Omental fat pad (tissue), 4 donors: ENCODE measurements at places on chromosomes 3 and 15. TPM values are rescaled to one million over a fixed set of nuclear protein-coding genes. Genes with fewer than 3 reads are reported as not detected.

GOLGA8G gene
- not detected for total RNA-seq

ANKUB1 gene
- not detected for total RNA-seq

DNA sequence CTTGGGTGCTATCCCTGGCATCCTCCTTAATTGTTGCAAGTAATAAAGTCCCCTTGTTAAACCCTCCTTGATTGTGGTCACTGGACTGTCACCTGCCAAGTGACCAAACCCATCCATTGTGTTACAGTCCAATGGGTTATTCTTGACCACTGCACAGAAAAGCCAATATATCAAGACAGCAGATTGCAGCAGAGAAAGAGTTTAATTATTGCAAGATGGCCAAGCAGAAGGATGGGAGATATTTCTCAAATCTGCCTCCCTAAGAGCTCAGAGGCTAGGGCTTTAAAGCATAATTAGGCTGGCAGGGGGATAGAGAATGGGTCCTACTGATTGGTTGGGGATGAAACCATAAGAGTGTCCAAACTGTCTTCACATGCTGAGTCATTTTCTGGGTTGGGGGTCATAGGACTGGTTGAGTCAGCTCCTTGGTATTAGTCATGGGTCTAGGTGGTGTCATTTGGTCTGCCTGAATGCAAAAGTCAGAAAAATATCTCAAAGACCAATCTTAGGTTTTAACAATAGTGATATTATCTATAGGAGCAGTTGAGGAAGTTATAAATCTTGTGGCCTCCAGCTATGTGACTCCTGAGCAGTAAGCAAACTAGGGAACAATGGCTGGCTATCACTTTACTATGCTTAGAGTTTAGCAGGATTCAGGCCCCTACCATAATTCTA lies 19.1 kb upstream of the XYLB start:
- no peak for DNase-seq

DNA sequence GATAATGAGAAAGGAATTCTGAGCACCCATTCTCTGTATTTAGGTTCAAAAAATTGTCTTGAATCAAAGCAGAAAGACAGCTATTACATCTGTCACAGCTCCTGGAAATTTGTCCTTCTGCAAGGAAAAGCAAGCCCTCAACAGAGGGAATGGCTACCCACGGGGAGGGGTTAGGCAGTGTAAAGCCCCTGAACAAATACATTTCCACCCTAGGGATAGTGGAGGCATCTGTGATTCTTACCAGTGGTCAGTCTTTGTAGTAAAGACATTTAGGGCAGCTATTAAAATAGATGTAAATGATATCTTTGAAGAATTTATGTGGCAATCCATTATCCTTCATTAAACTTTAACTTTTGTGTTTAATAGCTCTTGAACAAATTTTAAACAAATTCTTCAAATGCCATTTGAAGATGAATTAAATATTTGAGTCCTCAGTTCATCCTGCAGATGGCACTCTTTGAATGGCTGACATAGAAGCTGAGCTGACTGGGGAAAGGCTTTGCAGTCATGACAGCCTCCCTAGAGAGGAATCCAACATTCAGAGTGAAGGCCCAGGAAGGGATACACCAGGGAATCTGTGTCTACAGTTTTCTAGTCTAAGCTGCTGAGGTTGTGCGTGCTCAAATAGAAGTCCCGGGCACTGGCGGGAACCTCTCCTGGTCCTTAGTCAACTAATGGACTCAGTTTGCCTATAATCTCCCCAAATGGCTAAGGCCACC lies 359.7 kb upstream of the ROPN1 start:
- no peak for DNase-seq

DNA sequence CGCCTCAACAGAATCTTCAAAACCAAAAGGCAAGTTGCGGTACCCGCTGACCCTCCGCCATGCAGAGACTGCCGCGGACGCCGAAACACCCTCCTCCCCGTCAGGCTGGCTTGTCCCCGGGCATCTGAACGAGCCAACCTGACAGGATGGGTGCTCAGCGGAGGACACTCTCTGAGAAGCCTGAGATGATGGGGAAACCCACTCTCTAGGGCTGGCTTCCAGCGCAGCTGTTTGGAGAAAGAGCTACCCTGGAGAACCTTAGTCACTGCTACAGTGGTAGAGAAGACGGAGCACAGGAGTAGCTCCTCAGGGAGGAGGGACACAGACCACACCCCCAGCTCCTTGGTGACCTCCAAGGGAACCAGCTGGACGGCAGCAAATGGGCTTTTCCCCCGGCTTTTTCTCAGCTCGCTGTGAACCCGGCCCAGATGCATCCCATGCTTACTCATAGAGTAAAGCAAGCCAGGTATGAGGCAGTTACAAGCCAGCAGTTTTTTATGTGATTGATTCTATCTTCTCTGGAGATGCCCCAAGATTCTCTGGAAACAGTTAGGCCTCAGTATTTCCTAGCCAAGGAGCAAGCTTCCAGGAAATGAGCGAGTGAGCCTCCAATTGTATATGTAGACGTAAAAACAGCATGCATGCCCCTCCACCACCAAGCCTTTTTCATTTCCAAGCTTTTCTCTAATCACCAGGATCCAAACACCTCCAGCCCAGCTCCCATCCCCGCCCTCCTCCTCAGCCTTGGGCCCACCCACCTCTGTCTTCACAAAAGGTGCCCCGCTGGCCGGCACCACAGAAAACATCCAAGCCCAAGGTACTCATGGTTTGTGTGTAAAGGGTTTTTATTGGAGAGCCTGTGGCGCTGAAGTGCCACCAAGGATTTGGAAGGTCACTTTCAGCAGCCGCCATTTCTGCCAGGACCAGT lies 38.7 kb downstream of the FAM174B start:
- no peak for DNase-seq
